ENCODE measurements at places on chromosomes 3 and 15. TPM values are rescaled to one million over a fixed set of nuclear protein-coding genes. Genes with fewer than 3 reads are reported as not detected.

- H3K27me3 ChIP-seq, result no peaks in the 10 kb centered on the region
- no peaks in the 10 kb centered on the region for H3K36me3 ChIP-seq
- no peak overlapping the region for H3K27ac ChIP-seq
- no peaks in the 10 kb centered on the region for H3K4me1 ChIP-seq
Observed at GRCh38 chr3:46604127-46604526, 8.2 kb upstream of the FAM240A start.

GRCh38 chr3:42743204-42743995 is 29.7 kb downstream of the CCDC13 start:
- peak; percentile 25 for DNase-seq
- no peaks in the 10 kb centered on the region for H3K27me3 ChIP-seq
- H3K27ac ChIP-seq, result peak overlapping the region; percentile 84
- no peaks in the 10 kb centered on the region for H3K36me3 ChIP-seq

DNA sequence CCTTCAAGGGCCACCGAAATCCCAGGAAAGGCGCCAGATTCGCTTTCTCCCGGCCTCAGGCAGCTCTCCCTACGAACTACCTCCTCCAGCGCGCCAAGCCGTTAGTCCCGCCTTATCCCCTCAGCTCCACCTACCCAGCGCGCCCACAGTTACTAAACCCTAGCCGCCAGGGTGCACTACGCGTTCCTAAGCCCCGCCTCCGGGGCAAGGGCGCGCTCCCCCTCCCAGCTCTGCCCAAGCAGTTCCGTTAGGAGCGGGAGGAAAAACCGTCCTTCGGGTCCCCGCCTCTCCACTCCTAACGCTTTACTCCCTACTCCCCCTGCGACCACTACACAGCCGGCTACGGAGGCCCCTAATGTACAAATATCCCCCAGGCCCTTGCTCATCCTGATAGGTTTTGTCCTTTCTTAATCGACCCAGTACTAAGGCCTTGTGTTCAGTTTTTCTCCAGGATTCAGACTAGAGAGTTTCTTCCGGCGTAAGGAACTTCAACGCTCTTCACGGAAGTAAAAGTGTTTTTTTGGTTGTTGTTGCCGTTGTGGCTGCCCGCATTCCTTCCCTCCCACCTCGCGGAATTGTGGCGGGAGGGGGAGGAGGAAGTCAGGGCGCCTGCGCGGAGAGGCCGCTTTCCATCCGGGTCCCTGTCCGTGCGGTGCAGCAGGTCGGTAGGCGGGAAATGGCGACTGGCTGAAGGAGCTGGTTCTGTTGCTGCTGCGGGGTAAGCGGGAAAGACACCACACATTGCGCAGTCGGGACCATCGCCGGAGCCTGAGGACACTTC is at the start of gene CTDSPL2:
CTDSPL2 (plus strand) TSS at position 655 of the 781 bp plus-strand sequence. CDS start 31,386 bp downstream, outside the sequence.
- DNase-seq, result peak; percentile 99
- peak within 1 kb of the TSS; percentile 95 for H3K27ac ChIP-seq
- no peaks in the 10 kb centered on the region for H3K27me3 ChIP-seq
- peaks cover 28% of the 10 kb centered on the region for H3K4me1 ChIP-seq
- H3K4me3 ChIP-seq, result peak within 1 kb of the TSS; percentile 87
- no peaks in the 10 kb centered on the region for H3K36me3 ChIP-seq

DNA sequence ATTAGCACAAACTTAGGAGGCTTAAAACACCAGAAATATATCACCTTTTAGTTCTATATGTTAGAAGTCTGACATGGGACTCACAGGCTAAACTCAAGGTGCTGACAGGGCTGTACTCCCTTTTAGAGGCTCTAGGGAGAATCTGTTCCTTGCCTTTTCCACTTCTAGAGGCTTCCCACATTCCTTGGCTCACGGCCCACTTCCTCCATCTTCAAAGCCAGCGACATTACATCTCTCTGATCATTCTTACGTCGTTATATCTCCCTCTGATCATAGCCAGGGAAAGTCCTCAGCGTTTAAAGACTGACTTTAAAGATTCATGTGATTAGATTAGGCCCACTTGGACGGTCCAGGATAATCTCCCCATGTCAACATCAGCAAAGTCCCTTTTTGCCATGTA is 166.3 kb downstream of the GREM1 start:
- peaks cover 83% of the 10 kb centered on the region for H3K4me1 ChIP-seq
- no peak for DNase-seq
- no peak overlapping the region for H3K27ac ChIP-seq
- H3K27me3 ChIP-seq, result no peaks in the 10 kb centered on the region
- no peak overlapping the region for H3K4me3 ChIP-seq
- no peaks in the 10 kb centered on the region for H3K36me3 ChIP-seq

DNA sequence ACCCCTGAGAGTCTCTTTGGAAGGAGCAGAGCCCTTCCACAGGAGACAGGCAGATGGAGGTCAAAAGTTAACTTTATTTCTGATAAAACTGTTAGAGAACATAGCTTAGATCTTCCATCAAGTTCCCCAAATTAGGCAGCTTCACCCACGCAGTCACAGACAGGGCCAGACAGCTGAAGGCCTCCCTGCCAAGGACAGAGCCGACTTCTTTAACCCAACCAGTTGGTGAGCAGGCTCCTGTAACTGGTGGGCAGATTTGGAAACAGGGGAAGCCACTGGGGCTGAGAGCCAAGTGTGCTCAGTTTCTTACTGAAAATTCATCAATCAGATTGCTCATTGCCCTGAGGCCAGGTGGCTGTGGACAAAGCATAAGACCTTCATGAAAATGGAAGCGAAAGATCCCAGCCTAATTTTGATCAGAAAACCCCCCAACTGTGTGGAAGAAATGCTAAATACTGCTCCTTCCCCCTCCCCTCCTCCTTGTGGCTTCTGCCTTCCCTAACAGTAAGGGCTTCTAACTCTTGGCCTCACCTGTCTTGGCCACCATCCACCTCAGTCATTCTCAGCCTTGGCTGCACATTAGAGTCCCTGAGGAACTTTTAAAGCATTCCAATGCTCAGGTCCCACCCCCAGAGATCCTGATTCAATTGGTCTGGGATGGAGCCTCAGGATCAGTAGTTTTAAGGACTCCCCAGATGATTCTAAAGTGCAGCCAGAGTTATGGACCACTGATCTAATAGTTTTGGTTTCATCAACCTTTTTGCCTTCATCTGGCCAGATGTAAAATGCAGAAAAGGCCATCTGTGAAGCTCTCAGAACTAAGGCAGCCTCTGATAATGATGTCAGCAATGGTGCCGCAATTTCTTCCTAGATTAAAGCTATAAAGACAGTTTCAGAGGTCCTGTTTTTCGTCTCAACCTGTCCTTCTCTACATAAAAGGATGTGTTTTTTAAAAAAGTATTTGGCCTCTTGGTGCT is 11.5 kb downstream of the CLRN1 start:
- H3K27me3 ChIP-seq, result no peaks in the 10 kb centered on the region
- no peak overlapping the region for H3K4me3 ChIP-seq
- no peak for DNase-seq
- H3K4me1 ChIP-seq, result no peaks in the 10 kb centered on the region
- no peaks in the 10 kb centered on the region for H3K36me3 ChIP-seq
- H3K27ac ChIP-seq, result no peak overlapping the region

- DNase-seq, result no peak
- H3K36me3 ChIP-seq, result no peaks in the 10 kb centered on the region
- H3K4me3 ChIP-seq, result no peak overlapping the region
- no peaks in the 10 kb centered on the region for H3K27me3 ChIP-seq
Observed at GRCh38 chr3:131406274-131406673, 24.7 kb downstream of the NUDT16 start.

TADA3 gene
- 62.7 TPM for total RNA-seq

DNA sequence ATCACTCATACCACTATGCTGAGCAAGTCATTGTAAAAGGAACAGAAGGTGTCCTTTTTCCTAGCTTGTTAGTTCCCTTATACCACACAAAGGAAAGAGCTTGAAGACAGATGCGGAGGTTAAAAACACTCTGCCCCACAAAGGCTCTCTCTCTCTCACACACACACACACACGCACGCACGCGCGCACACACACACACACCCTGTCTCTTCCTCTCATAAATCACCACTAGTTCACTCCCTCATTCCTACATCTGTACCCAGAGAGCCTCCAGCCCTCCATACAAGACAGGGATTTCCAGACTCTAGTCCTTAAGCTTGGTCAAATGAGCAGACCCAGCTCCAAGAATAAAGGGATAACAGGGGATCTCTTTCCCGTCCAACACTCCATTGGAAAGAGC is 120.1 kb upstream of the THBS1 start:
- DNase-seq, result no peak
- H3K27me3 ChIP-seq, result no peaks in the 10 kb centered on the region
- H3K36me3 ChIP-seq, result no peaks in the 10 kb centered on the region
- no peak overlapping the region for H3K27ac ChIP-seq
- H3K4me3 ChIP-seq, result no peak overlapping the region

DNA sequence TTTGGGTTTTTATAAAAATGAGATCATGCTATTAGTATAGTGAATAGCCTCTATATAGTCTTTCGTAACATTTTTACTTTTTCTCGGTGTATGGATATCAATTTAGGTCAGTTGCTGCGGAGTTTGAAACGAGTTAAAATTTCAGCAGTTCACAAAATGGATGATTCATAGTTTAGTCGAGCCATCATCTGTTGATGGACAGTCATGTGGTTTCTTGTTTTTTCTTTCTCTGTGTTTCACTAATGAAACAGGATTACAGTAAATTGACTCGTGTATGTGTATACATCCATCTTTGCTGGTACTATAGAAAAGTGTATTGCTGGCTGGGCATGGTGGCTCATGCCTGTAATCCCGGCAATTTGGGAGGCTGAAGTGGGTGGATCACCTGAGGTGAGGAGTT is 106.8 kb downstream of the IGF1R start:
- H3K27me3 ChIP-seq, result no peaks in the 10 kb centered on the region
- H3K36me3 ChIP-seq, result no peaks in the 10 kb centered on the region
- H3K27ac ChIP-seq, result no peak overlapping the region
- H3K4me3 ChIP-seq, result no peak overlapping the region
- H3K4me1 ChIP-seq, result peaks cover 56% of the 10 kb centered on the region
- no peak for DNase-seq

- DNase-seq, result peak; percentile 89
- no peaks in the 10 kb centered on the region for H3K36me3 ChIP-seq
- no peaks in the 10 kb centered on the region for H3K27me3 ChIP-seq
- H3K4me1 ChIP-seq, result peaks cover 27% of the 10 kb centered on the region
- peak overlapping the region; percentile 32 for H3K4me3 ChIP-seq
Observed at GRCh38 chr15:40762919-40763800, 708 bp upstream of the GCHFR start.

DNA sequence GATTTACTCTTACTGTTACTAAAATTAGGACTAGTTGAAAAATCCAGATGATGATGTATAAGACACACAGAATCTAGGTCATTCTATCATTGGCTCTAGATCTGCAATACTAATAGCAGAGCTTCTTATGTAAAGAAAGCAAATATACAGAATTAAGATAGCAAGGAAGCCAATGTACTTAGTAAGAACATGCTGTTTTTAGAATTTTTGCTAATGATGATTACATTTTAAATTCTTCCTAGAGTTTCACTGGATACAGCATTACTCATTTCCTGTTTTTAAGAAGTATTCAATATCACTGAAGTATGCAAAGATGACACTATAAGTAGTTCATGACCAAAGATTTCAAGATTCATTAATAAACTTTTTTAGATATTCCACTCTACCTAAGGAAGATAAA is 60.7 kb downstream of the CFAP20DC start:
- no peak overlapping the region for H3K4me3 ChIP-seq
- H3K4me1 ChIP-seq, result no peaks in the 10 kb centered on the region
- no peaks in the 10 kb centered on the region for H3K27me3 ChIP-seq
- no peaks in the 10 kb centered on the region for H3K36me3 ChIP-seq
- no peak for DNase-seq
- no peak overlapping the region for H3K27ac ChIP-seq

DNA sequence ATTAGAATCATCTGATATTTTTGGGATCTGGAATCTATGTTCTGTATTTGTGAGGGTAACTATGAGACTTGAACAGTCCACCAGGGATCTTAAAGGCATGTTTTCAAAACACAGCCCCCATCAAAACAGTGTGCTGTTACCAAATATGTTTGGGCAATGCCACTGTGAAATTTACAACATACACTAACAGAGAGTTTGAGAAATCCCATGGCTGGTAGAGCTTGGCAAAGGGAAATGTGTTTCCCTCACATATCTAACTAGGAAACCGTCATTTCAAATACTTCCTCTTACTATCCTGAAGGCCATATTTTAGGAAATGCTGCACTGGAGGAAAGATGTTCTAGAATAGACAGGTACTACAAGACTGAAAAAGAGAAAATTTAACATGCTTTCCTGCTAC is 607.4 kb downstream of the FHIT start:
- H3K27me3 ChIP-seq, result no peaks in the 10 kb centered on the region
- H3K36me3 ChIP-seq, result no peaks in the 10 kb centered on the region
- H3K4me1 ChIP-seq, result no peaks in the 10 kb centered on the region

RTF1 gene
- total RNA-seq, result 35.7 TPM
